ENCODE measurements at places on chromosomes 4 and X. TPM values are rescaled to one million over a fixed set of nuclear protein-coding genes. Genes with fewer than 3 reads are reported as not detected.

FGD1 gene
- polyA plus RNA-seq: 2.8 TPM

PNMA5 gene
- not detected for polyA plus RNA-seq

VCX3B gene
- polyA plus RNA-seq: not detected

NELFA gene
- polyA plus RNA-seq: 12.7 TPM

KCNE5 gene
- 1.5 TPM for polyA plus RNA-seq

CC2D2A gene
- 4.5 TPM for polyA plus RNA-seq

FAM9B gene
- polyA plus RNA-seq: not detected

SLC9B2 gene
- polyA plus RNA-seq: 4.3 TPM

NHSL2 gene
- 1.5 TPM for polyA plus RNA-seq

SUPT20HL1 gene
- not detected for polyA plus RNA-seq

ADGRG4 gene
- polyA plus RNA-seq: 2.7 TPM

SMIM31 gene
- 44.6 TPM for polyA plus RNA-seq

ADGRA3 gene
- polyA plus RNA-seq: 10.8 TPM

GC gene
- polyA plus RNA-seq: 3.0 TPM

S100G gene
- polyA plus RNA-seq: 295 TPM

SLITRK4 gene
- polyA plus RNA-seq: 9.7 TPM

PALLD gene
- polyA plus RNA-seq: 33.0 TPM

SAGE1 gene
- polyA plus RNA-seq: not detected

TRIM60 gene
- polyA plus RNA-seq: not detected

CSAG1 gene
- polyA plus RNA-seq: not detected

PAGE2 gene
- not detected for polyA plus RNA-seq

ADH5 gene
- polyA plus RNA-seq: 135 TPM

MAGIX gene
- 3.1 TPM for polyA plus RNA-seq

CRLF2 gene
- not detected for polyA plus RNA-seq

ZNF630 gene
- polyA plus RNA-seq: 1.7 TPM

ZCCHC12 gene
- polyA plus RNA-seq: not detected

HSFX4 gene
- not detected for polyA plus RNA-seq

CACNA1F gene
- 0.34 TPM for polyA plus RNA-seq

FAM13A gene
- 11.2 TPM for polyA plus RNA-seq

HHIP gene
- polyA plus RNA-seq: 14.7 TPM
